Left renal cortex interstitium (tissue), 4 donors: ENCODE measurements at places on chromosomes 1 and 21.

- peak; percentile 50 for DNase-seq
These were observed at the start of gene HPCAL4 for GRCh38 chr1:39691383-39692151. TSS of gene HPCAL4 (minus strand) at chr1:39691433. CDS start at chr1:39684603, 6,830 bp downstream.

GRCh38 chr1:115893545-115893944, 52.6 kb upstream of the NHLH2 start:
- DNase-seq = no peak

DNA sequence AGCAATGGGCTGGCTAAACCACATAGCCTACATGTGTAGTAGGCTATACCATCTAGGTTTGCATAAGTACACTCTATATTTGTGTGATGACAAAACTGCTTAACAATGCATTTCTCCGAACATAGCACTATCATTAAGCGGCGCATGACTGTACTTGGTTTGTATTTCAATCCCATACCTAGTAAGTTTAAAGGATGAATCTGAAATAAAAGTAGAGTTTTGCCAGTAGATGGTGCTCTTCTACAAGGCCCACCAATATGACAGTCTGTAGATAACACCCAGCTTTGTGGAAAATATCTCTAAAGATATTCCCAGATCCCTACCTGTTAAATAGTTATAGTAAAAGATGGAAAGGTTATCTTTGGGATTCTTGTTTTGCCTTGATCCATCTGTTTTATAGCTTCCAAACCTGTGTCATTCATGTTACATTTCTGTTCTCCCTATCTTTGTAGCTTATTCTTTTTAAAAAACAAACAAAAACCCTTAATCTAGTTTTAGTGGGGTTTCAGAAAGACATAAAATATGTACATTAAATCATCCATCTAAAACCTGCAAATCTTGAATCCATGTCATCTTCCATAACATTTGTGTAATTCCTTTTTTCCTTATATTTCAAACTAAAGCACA, 33.9 kb upstream of the ASPM start:
- DNase-seq = no peak

DNA sequence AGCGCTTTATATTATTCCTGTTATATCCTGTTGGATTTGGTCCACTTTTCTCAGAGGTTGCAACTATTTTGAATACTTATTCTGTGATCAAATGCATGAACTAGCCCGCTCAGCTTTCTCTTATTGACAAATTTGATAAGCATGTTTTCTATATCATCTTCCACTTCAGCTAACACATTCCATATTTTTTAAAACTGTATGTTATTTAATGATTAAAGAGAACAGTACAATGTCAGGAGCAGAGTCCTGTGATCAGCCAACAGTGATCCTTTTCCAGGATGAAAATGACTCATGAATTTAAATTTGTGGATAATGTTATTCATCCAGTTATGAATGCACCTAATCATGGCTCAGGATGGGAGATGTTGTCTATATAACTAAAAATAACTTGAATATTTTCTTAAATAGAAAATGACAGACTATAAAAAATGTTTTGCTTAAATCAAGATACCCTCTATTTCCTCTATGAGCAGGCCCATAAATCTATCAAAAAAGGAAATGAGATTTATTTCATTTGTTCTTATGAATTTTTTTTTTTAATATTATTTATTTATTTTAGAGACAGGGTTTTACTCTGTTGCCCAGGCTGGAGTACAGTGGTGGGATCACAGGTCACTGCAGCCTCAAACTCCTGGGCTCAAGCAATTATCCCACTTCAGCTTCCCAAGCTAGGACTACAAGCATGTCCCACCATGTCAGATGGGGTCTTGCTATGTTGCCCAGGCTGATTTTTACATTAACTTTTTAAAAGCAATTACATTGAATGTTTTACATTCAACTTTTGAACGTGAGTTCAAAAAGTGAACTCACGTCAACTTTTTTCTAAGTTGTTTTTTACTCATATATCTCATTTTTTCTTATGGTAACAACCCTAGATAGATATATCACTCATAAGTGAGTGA, 12.5 kb downstream of the BPNT1 start:
- no peak for DNase-seq

DNA sequence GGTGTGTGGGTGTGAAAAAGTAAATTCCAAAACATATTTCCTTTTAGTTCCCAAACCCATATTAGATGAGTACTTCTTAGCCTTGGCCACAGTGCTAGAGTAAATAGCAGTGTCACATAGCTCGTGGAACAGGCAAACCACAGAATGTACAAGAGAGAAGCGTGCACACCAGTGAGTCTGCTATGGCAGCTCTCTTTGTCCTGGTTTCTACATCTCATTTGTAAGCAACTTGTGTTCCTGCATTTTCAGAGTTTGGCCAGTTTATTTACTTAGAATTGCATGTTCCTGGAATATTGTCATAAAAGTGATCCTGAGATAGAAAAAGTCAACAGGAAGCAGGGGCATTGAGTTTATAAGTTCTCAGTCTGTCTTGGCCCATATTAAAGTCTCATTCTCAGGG, 142.1 kb downstream of the DHRS3 start:
- DNase-seq = no peak

GRCh38 chr1:244414543-244414942, 37.2 kb downstream of the ADSS2 start:
- no peak for DNase-seq

GRCh38 chr21:25647647-25648046, 8.6 kb downstream of the JAM2 start:
- DNase-seq = no peak
